ENCODE measurements at places on chromosomes 1 and 21. TPM values are rescaled to one million over a fixed set of nuclear protein-coding genes. Genes with fewer than 3 reads are reported as not detected.

DNA sequence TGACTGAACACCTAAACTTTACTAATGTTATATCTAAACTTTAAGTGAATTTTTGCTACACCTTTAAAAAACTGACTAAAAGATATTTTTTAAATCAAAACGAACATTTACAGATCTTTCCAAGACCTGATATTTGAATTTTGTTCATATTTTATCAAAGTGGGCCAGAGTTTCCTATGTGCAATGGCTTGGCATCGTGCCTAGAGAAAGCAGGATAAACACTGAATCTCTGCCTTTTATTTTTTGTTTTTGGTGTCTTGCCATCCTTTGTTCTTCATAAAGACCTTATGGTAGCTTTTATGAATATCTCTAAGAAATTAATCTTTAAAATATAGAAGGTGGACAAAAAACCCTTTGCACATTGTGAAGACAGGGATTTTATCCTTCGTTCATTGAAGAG lies 25.8 kb upstream of the VPS26C start:
- no peak for DNase-seq

- no peak for DNase-seq
Measured at GRCh38 chr1:224123136-224123535, 9.2 kb downstream of the FBXO28 start.

DNA sequence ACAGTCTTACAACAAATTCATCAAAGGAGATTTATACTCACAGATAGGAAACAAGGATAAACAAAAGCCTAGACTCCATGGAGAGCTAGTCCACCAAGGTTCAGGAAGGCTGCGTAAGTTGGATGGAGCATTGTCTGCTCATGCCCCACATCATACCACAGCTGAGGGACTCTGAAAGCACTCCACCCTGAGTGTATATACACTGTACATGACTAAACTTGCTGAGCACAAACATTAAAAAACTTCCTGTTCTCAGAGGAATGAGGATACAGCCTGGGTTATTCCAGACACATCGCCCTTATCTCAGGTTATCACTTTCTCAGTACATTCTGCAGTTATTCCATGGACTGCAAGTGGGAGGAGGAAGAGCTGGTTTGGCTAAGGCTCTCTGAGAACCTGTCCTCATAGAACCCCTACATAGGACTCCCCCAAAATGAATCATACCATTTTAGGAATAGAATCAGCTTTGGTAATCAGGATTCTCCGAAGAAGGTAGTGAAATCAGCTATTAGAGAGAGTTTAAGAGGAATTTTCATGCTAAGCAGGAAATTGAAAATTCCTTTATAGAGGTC lies 58.0 kb upstream of the PRMT6 start:
- no peak for DNase-seq

- DNase-seq = no peak
Measured at GRCh38 chr1:29555043-29555620, 318.8 kb downstream of the PTPRU start.

GRCh38 chr21:35113064-35113463 lies 64.0 kb upstream of the RUNX1 start:
- peak; percentile 71 for DNase-seq

- DNase-seq = no peak
Measured at GRCh38 chr1:71532343-71532742, 451.5 kb upstream of the ZRANB2 start.

- DNase-seq = no peak
Measured at GRCh38 chr1:232221802-232222499, 408.0 kb downstream of the SIPA1L2 start.

- peak; percentile 83 for DNase-seq
Measured at GRCh38 chr1:95197616-95198252, 36.3 kb upstream of the RWDD3 start.

GRCh38 chr1:155091071-155092051 lies 12.7 kb downstream of the EFNA3 start:
- DNase-seq = peak; percentile 87

DNA sequence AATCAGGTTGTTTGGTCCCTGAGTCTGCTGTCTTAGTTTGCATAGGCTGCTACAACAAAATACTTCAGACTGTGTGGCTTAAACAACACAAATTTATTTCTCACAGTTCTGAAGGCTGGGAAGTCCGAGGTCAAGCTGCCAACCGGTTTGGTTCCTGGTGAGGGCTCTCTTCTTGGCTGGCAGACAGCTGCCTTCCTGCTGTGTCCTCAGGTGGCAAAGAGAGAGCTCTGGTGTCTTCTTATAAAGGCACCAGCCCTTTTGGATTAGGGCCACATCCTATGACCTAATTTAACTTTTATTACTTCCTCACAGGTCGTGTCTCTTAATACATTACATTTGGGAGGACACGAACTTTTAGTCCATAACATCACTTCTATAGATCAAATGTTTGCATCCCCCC lies 89.6 kb upstream of the CD34 start:
- no peak for DNase-seq

GRCh38 chr1:229378586-229379367 lies 35.9 kb upstream of the CCSAP start:
- no peak for DNase-seq

DNA sequence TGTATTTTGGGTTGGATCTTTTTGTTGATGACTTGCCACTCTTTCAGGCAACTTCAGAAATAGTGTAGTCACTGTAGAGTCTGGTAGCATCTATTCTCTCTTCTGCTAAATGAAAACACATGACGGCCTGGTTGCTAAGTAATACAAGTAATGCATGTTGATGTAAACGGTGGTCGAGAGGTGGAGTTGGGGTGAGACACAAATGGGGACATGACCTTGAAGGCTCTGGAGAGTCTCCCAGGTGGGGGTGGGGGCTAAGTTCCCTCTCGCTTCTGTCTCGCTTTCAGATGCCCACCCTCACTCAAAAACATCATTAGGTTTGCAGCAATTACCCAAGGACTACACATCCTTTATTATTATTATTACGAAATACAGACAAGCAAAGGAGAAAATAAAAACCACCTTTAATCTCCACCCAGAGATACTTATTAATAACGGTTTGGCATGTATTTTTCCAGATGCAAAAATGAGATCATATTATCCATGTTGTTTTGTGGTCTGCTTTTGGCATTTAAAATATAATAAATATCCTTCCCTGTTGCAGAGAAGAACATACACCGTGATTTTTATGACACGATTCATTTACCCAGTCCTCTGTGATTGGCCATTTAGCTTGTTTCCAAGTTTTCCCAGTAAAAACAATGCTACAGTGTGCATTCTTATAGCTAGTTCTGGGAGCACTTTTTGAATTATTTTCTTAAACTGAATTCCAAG lies 138.1 kb downstream of the MIS18A start:
- DNase-seq = no peak

GRCh38 chr1:155858800-155859233 lies 550 bp upstream of the SYT11 start:
- no peak for DNase-seq

DNA sequence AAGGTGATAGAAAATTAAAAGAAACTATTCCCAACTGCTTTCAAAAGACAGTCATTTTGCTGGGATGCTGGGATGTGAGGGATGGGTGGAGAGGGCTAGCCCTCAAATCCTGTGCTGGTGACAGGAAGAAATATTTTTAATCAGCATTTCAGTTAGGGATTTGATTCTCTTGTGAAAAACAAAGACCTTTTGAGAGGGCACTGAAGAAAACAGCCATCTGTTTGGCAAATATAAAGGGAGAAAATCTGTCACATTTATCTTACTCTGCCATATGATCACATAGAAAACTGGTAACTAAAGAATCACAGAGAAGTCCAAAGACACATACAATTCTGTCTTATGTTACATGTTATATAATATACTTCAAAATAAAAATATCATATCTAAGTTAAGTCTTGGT lies 12.3 kb downstream of the STXBP3 start:
- DNase-seq = no peak

GRCh38 chr1:155236451-155236850 lies 18.8 kb downstream of the ENTREP3 start:
- no peak for DNase-seq

GRCh38 chr1:203448521-203449061 lies 27.0 kb upstream of the PRELP start:
- DNase-seq = no peak

GRCh38 chr1:31397360-31398095 lies 15.5 kb upstream of the SERINC2 start:
- DNase-seq = no peak

- no peak for DNase-seq
Measured at GRCh38 chr1:222818171-222818570, 3.3 kb downstream of the DISP1 start.

- DNase-seq = no peak
Measured at GRCh38 chr1:105317976-105318375, 1568.3 kb downstream of the AMY1C start.

DNA sequence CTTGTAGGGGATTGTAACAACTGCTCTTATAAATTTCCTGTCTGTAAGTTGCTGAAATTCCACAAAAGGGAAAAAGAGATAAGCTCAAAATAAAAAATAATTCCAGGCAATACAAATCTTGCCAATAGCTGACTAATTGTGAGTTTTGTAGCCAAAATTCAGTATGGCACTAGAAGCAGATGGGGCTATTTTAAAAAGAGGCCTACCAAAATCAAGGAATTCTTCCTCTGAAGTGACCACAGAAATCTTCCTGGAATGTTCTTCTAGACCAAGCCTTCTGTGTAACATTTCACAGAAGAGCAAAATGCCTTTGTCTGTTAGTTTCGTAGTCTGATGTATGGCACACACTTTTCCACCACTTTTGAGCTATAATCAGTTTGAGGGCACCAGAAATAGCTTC lies 127.6 kb downstream of the CYYR1 start:
- DNase-seq = no peak

GRCh38 chr1:39608921-39609320 lies 30.5 kb downstream of the HEYL start:
- DNase-seq = no peak

MXRA8 gene
- 11.3 TPM for total RNA-seq

SLC41A1 gene
- total RNA-seq = 33.2 TPM

VAMP4 gene
- total RNA-seq = 5.3 TPM

RGS8 gene
- total RNA-seq = 1.6 TPM

SPRR3 gene
- total RNA-seq = not detected
